Muscle of leg (tissue), 16 donors: ENCODE measurements at places on chromosomes 6 and 20. TPM values are rescaled to one million over a fixed set of nuclear protein-coding genes. Genes with fewer than 3 reads are reported as not detected.
A peak's percentile ranks its signal among the peaks of the same experiment; 100 is the strongest.

DNA sequence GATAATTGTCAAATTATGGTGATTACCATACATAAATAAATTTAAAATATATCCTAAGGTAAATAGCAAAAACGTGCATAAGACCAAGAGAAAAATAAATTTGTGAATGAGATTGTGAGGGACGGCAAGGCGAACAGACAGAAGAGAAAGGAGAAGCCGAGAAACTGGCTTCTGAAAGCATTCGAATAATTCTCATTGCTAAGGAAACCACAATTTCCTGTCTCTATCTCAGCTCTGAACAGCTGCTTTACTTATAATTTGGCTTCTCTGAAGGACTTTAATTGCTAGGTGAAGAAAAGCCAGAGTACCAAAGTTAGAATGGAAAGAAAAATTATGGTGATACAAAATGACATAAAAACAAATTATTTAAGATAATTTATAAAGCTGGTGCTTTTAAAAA is 79.0 kb upstream of the RGS17 start:
- H3K4me3 ChIP-seq: no peak overlapping the region
- H3K27me3 ChIP-seq: no peaks in the 10 kb centered on the region
- peak; percentile 12 for DNase-seq
- no peaks in the 10 kb centered on the region for H3K36me3 ChIP-seq
- H3K4me1 ChIP-seq: peaks cover 2% of the 10 kb centered on the region
- H3K27ac ChIP-seq: no peak overlapping the region

DNA sequence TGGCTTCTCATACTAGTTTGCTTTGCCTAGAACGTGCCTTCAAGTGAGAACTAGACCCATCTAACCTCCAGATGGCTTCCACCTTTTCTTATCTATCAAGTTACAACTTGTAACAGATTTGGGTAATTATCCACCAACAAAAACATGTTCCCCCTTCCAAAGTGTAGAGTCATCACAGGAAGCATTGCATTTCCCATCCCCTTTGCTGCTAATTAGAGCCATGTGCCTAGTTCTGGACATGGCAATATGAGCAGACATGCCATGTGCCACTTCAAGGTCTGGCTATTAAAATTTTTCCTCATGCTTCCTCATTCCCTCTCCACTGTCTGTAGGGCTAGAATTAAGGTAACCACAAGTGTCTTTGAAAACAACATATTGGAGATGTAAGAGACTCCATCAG is 814.4 kb downstream of the TENT5A start:
- H3K4me3 ChIP-seq: no peak overlapping the region
- no peaks in the 10 kb centered on the region for H3K4me1 ChIP-seq
- H3K27me3 ChIP-seq: no peaks in the 10 kb centered on the region
- H3K36me3 ChIP-seq: no peaks in the 10 kb centered on the region
- DNase-seq: no peak

- no peaks in the 10 kb centered on the region for H3K36me3 ChIP-seq
- H3K4me3 ChIP-seq: peak overlapping the region; percentile 65
- H3K27me3 ChIP-seq: peaks cover 20% of the 10 kb centered on the region
- peak overlapping the region; percentile 86 for H3K27ac ChIP-seq
- DNase-seq: peak; percentile 67
Observed at GRCh38 chr20:52972965-52973819, 1.0 kb downstream of the TSHZ2 start.

DNA sequence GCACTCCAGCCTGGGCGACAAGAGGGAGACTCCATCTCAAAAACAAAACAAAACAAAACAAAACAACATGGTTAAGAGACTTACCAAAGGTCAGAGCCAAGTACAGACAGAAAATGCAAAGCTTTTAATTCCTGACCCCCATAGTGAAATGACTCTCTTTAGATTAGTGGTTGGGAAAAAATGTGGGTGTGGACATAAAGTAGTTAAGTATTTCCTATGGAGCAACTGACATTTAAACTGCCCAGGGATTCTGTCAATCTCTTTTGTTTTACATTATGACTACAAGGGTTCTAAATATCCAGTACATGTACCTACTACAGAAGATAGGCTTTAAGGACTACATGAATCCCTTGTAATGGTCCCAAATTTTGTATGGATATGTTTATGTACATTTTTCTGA is 75.1 kb downstream of the IRAK1BP1 start:
- no peak for DNase-seq
- H3K4me3 ChIP-seq: no peak overlapping the region
- no peaks in the 10 kb centered on the region for H3K27me3 ChIP-seq
- H3K27ac ChIP-seq: no peak overlapping the region
- peaks cover 23% of the 10 kb centered on the region for H3K36me3 ChIP-seq
- H3K4me1 ChIP-seq: no peaks in the 10 kb centered on the region

AGER gene
- 3.7 TPM for total RNA-seq

DNA sequence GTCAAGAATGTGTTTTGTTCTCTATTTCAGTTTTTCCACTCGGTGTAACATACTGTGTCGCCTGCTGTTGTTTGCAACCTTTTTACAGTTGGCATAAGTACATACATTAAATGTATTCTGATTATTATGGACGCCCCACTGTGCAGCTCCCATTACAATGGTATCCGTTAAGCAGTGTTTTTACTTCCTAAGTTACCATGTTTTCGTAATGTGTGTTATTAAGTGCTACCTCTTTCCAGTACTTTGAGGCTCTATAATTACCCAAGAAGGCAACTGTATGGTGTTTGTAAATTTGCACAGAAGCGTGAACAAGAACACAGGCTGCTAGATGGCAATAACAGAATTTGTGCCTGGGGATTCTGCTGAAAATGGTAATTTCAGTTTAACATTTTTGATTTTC is 568.0 kb upstream of the MARCKS start:
- H3K4me1 ChIP-seq: no peaks in the 10 kb centered on the region
- no peak overlapping the region for H3K4me3 ChIP-seq
- H3K36me3 ChIP-seq: no peaks in the 10 kb centered on the region
- no peak overlapping the region for H3K27ac ChIP-seq
- no peak for DNase-seq
- no peaks in the 10 kb centered on the region for H3K27me3 ChIP-seq

MEP1A gene
- total RNA-seq: not detected

DNA sequence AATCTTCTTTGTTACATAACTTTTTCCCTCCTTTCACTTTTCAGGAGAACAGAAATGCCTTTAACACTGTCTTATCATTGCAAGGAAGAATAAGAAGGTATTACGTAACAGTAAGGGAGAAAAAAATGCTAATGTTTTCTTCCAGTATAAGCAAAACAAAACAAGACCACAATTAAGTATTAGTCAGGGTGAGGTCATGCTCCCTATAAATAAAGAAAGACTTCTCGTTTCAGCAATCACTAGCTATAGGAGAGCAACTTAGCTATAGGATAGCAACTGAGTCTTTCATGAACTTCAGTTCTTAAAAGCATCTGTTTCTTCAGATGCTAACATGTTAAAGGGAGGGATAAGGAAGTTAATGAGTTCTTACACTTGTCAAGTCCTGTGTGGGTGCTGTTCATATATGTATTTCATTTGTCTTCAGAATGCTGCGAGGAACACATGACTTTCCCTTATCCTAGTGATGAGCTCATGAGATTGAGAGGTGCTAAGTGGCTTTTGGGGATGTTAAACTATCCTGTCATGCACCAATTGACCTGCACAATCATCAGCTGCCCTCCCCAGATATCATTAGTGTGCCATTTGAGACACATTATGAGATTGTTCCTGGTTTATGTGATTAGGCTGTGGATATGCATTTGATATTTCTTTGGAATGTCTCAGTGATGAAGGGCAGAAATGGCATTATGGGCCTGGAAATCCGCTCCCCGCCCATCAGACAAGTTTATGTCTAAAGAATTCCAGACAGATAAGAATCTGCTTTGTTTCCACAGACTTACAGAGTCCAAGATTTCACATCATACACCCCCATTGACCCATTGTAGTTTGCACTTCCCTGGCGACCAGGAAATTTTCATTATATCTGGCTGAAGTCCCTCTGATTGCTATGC is 37.5 kb downstream of the LAMA4 start:
- H3K36me3 ChIP-seq: peaks cover 13% of the 10 kb centered on the region
- H3K27ac ChIP-seq: peak overlapping the region; percentile 48
- peaks cover 15% of the 10 kb centered on the region for H3K4me1 ChIP-seq
- no peak overlapping the region for H3K4me3 ChIP-seq
- H3K27me3 ChIP-seq: no peaks in the 10 kb centered on the region

GRCh38 chr6:33927616-33928015 is 123.8 kb upstream of the MLN start:
- peaks cover 6% of the 10 kb centered on the region for H3K27me3 ChIP-seq
- no peak overlapping the region for H3K4me3 ChIP-seq
- peaks cover 14% of the 10 kb centered on the region for H3K4me1 ChIP-seq
- H3K36me3 ChIP-seq: no peaks in the 10 kb centered on the region

CUTA gene
- 103 TPM for total RNA-seq

DNA sequence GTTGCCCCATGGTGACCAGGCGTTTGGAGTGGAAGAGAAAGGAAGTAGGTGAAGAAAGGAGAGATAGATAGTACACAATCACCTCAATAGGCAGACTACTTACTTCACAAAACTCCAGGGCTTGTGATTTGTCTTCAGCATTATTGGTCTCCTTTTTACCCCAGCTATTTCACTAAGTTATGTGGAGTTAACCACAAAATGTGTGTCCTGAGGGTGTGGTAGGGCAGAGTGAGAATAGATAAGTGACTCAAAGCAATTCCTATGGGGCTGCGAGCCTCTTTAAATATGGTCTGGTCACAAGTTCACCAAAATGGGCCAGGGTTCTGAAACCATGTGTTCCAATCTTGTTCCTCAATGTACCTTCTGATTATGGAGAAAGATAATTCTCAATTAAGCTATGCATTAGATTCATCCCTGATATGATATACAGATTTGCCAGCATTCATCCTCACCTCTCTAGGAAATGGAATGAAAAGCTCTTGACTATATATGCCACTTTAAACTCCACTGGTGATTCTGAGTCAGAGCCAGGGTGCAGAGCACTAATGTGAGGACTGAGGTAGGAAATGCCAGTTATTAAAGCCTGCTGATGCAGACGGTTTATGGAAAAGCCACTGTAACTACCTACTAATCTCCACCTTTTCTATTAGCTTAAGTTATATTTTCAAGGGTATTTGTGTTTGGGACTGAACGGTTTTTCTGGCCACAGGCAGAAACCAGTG is 310.6 kb upstream of the MANEA start:
- no peak for DNase-seq
- H3K27me3 ChIP-seq: no peaks in the 10 kb centered on the region
- no peak overlapping the region for H3K27ac ChIP-seq
- no peak overlapping the region for H3K4me3 ChIP-seq
- H3K36me3 ChIP-seq: no peaks in the 10 kb centered on the region

- no peak overlapping the region for H3K27ac ChIP-seq
- H3K4me3 ChIP-seq: no peak overlapping the region
- no peaks in the 10 kb centered on the region for H3K36me3 ChIP-seq
Observed at GRCh38 chr6:112663698-112664097, 316.6 kb downstream of the RFPL4B start.

- no peaks in the 10 kb centered on the region for H3K27me3 ChIP-seq
- H3K36me3 ChIP-seq: no peaks in the 10 kb centered on the region
- DNase-seq: no peak
- H3K27ac ChIP-seq: no peak overlapping the region
- H3K4me1 ChIP-seq: no peaks in the 10 kb centered on the region
- no peak overlapping the region for H3K4me3 ChIP-seq
Observed at GRCh38 chr6:29112135-29112534, 4.3 kb downstream of the OR2J3 start.

DNA sequence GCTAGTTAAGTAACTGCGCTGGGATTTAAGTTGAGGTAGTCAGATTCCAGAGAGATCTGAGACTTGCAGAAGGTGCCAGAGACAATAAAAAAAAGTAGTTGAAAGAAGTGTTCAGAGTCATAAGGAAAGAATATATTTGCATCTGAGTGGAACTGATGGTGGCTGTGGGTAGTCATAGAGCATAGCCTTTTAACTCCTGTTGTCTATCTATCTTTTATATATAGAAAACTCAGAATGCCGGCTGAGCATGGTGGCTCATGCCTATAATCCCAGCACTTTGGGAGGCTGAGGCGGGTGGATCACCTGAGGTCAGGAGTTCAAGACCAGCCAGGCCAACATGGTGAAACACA is 62.0 kb downstream of the CARMIL1 start:
- no peak overlapping the region for H3K27ac ChIP-seq
- H3K36me3 ChIP-seq: no peaks in the 10 kb centered on the region
- no peaks in the 10 kb centered on the region for H3K4me1 ChIP-seq
- H3K4me3 ChIP-seq: no peak overlapping the region

DNA sequence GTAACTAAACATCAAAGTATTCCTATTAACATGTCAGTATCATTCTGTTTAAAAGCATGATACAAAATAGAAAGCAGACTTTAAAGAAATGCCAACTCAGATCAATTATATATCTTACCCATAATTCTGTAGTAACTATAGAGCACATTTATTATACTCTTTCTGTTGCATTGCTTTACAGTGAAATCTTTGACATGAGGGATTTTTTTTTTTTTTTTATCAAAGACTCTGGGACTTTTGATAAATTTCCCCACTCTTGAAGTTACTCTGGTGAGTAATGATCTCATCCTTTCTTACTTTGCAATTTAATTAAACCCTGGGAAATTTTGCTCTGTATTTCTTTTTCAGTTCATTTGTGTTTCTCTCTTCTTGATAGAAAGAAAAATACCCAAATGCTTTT is 17.4 kb downstream of the ADGRF4 start:
- H3K27ac ChIP-seq: no peak overlapping the region
- DNase-seq: no peak
- no peaks in the 10 kb centered on the region for H3K4me1 ChIP-seq
- H3K4me3 ChIP-seq: no peak overlapping the region

FOXC1 gene
- total RNA-seq: 1.2 TPM

DNA sequence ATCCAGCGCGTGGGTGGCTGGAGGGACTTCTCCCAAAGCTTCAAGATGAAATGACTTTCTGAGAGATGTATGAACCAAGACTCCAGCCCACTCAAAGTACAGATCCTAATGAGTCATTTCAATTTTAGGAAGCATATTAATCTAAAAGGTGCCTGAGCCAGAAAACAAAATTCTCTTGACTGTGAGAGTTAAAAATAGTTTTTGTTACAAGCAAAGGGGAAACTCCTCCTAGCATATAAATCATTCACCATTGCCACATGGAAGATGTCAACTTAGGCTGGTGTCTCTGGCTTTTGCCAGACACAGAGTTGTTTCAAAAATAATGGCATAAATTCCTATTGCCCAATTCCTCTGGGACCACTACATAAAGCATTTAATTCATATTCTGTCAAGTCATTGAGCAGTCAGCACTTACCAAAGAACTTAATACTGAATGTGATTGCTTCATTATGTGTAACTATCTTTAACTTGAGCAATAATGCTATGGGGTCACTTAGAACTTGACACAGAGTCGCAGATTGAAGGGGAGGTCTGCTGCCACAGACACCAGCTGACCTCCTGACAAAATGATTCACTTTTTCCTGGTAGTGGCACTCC is 280.6 kb downstream of the SLC35F1 start:
- H3K27ac ChIP-seq: no peak overlapping the region
- H3K4me3 ChIP-seq: no peak overlapping the region
- H3K36me3 ChIP-seq: no peaks in the 10 kb centered on the region
